ENCODE measurements at places on chromosomes 4 and X.

- DNase-seq = no peak
Observed at GRCh38 chr4:152369203-152369901, 166.5 kb downstream of the FBXW7 start.

GRCh38 chr4:74423104-74423503 is 21.8 kb upstream of the AREG start:
- peak; percentile 8 for DNase-seq

GRCh38 chrX:72027914-72028307 is 103.8 kb downstream of the RTL5 start:
- DNase-seq = no peak

DNA sequence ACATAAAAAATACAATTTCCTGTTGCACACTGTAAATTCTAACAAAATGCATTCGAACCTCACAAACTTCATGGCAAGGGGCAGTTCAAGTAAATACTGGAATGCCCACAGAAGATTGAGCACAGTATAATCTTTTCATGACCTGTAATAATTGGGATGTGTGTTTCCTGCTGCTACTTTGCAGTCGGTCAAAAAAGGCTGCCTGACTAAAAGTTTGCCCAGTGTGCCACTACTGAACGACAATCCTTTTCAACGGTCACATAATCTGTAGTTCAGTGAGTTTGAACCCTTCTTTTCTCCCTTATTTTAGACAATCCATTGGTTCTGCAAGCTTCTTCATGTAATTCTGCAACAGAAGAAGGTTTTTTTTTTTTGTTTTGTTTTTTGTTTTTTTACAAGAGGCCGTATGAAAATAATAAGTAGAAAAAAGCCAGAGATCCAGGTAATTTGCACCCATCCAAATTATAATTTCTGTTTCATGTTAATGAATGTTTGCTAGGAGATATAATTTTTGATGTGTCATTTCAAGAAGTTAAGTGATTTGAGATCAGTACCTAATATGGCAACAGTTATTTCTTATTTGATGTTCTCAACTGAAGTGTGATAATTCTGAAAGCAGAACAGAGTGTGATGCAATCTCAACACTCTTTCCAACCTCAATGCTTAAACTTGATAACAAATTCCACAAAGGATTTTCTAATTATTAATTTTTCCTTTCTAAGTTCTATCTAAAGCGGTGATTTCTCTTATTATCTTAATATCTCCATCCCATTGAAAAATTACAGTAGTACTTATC is 237.6 kb downstream of the FSTL5 start:
- DNase-seq = no peak

DNA sequence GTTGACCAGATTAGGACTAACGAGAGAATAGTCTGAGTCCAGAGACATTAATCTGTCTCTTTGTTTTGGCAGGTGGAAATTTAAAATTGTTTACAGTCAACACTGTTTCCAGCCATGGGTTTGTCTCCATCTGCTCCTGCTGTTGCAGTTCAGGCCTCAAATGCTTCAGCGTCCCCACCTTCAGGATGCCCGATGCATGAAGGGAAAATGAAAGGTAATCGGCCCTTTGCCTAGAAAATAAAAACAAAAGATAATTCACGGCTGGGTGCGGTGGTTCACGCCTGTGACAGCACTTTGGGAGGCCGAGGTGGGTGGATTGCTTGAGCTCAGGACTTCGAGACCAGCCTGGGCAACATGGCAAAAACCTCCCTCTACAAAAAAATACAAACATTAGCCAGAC is 815 bp downstream of the HCCS start:
- DNase-seq = no peak

DNA sequence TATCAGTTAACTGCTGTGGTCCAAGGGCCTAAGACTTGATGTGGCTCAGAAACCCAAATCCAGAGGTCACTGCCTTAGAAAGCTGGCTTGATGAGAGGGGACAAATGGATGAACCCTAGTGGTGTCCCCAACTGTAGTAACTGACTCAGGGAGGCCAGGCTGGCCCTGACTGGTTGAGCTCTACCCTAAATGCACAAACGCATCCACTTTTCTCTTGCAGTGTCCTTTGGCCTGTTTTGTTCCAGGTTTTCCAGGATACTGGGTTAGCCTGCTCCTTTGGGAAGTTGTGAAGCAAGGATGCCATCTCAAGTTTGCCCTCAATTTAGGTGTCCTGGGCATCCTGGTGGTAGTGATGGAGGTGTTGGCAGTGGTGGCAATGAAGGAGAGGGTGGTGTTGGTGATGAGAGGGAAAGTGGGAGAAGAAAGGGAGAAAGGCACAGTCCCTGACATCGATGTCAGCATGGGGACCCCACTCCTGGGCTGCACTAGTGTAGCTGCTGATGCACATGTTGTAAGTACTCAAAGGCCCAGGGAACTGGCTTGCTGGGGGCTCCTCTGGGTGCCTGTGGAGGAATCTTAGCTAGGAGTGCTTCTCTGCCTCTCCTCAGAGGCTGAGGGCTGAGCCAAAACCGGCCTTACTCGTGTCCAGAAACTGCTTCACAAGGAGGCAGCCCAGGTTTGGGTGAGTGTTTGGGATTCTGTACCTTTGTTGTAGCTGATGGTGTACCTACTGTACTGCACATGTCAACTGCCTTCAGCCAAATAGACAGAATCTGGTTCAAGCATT is 2.9 kb upstream of the HAND2 start:
- no peak for DNase-seq

DNA sequence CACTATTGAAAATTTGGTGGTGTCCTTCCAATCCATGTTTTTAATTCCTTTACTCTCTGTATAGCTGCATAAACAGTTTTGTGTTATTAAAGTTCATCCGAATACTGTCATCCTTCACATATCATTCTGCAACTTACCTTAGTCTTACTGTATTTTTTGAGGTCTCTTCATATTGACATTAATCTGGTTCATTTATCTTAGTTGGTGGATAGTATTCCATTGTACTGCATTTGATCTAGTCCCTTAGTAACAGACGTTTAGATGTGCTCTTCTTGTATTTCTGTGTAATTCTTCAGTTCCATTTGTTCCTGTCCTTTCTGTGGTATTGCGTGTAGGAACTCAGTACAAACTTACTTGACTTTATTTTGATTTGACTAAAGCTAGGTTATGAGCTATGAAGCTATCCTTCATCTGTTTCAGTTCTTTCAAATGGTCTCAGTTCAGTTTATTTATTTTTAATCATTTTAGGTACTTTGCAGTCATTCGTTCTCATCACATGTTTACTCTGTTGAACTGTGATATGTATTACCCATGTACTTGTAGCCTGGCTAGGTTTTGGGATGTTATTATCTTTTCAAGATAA is 41.3 kb downstream of the RAPGEF2 start:
- DNase-seq = peak; percentile 68

GRCh38 chr4:140808256-140808655 is 52.1 kb upstream of the TBC1D9 start:
- no peak for DNase-seq

DNA sequence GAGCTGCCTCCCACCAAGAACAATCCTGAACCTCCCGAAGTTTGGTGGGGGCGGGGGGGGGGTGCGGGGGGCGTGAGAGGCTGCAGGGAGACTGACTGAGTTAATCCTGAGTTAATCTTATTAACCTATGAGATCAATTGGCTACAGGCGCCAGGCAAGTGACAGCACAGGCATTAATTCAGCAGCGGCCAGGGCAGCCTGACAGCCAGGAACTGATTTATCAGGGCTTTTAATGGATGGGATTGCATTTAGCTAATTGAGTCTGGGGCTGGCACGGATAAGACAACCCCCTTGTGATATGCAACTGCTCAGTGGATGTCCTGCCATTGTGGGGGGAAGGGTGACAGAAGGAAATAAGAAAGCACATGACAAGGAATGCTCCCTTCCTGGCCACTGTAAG is 16.3 kb downstream of the RTL5 start:
- no peak for DNase-seq

DNA sequence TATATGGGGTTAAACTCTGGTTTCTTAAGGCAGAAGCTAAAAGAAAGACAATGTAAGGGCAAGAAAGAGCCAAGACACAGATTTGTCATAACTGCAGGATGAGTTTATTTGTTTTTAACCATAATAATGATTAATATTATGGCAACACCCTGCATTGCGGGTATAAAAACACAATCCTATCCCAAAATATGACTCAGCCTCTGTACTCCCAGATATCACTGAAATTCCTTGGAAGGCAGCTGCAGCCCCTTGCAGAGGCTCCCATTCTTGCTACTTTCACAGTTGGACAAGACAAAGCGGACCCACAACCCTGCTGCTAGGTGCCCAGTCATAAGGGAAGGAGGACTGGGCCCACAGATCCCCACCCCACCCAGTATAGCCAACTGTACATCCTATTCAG is 20.4 kb upstream of the FGF16 start:
- DNase-seq = no peak

DNA sequence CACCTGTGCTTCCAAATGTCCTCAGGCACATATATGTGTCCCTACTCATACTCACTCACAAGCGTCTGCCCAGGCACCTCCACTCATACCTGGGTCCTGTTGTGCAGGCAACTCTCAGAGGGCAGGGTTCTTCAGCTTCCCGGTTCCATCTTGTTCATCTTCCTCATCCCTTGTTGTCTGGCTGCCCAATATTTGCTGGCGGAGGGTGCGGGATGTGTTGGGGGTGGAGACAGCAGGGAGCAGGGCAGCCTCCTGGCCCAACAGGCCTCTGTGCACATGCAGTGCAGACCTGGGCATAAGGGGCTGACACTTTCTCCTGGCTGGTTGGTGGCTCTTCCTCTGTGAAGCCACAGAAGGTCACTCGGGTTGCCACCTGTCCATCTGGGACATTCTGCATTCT is 32.1 kb downstream of the NBDY start:
- no peak for DNase-seq

DNA sequence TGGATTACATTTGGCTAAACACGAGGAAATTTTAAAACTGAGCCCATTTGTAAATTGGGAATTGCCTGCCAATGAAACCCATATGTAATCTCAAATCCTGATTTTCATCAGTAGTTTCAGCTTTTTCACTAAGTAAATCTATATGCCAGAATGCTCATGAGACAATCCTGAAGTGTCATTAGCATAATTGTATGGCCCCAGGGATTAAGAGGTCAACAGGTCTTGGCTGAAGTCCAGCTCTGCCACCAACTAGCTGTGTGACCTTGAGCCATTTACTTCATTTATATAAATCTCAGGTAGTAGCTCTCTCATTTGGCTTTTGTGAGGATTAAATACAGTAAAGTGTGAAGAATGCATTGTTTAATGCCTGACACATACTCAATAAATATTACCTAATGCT is 320.5 kb upstream of the EMCN start:
- DNase-seq = no peak

DNA sequence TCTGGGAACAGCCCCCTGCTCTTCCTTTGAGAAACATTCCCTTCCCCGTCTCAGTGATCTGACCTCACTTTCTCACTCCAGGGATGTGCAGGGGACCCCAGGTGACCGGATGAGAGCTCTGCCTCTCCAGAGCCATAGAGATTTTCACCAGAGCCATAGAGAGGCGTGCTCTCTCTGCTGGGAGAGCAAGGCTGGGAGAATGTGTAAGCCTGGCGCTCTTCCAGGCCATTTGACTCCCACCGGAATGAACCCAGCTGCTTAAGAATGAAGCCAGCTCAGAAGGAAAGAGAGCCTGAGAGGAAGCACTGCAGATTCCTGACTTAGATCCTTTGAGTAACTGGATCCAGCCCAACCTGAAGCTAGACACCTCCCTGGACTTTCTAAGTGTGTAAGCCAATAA is 106.4 kb downstream of the DHX15 start:
- no peak for DNase-seq

DNA sequence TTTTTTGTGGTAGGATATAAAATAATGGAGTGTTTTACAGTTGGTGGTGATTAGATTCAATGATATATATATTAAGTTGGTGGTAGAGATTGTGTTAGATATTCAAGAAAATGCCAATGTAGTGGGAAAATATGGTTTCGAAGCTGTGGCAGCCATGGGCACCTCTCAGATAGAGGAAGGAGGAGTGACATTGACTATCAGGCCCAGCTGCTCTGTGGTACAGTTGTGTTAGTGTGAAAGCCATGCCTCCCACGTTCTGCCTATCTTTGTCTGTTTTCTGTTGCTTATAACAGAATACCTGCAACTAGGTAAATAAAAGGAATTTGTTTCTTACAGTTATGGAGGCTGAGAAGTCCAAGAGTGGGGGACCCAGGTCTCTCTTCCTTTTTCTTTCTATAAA is 101.9 kb downstream of the ARHGAP10 start:
- no peak for DNase-seq

GRCh38 chr4:61828960-61829359 is 628.8 kb downstream of the ADGRL3 start:
- DNase-seq = no peak

GRCh38 chr4:175447016-175447415 is 365.0 kb downstream of the GPM6A start:
- no peak for DNase-seq

- DNase-seq = no peak
Observed at GRCh38 chr4:1297456-1298325, 8.0 kb downstream of the MAEA start.

DNA sequence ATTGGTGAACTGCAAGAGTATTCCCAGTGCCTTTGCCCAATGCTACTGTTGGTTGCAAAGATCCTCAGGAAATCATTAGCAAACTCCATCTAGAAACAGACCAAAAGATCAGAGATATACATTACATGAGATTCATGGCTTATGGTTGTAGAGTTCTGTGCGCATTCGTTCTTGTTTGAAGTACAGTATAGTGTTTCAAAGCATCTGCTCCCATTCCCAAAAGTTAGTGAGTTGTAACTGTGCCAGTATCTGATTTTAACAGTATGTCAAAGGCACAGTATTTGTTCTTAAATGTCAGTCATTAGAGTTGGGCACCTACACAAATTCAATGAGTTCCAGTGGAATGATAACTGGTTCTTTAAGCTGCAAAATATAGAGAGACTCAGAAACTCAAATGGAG is 314.7 kb upstream of the ATOH1 start:
- no peak for DNase-seq

DNA sequence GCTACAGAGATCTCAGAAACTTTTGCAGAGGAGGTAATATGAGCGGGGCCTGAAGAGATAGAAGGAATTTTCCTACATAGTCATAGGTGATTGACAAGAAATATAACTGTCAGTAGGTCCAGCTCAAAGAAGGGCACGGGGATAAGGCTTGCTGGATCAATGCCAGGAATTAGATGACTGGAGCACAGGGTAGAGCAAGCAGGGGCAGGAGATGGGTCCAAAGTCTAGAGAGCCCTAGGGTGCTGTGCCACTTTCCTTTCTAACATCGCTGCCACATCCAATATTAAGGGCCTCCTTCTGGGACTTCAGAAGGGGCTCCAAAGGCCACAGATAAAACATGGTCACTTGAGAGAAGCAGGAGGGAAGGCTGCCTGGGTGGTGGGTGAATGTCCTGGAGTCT is 402.2 kb downstream of the MID1IP1 start:
- no peak for DNase-seq

GRCh38 chr4:146183209-146183608 is 7.7 kb downstream of the LSM6 start:
- no peak for DNase-seq

- DNase-seq = no peak
Observed at GRCh38 chrX:56233100-56233499, 944 bp downstream of the KLF8 start.

Measured in hematopoietic multipotent progenitor cell treated with erythropoietin and hydrocortisone succinate and interleukin-3 and kit ligand, for 17 days (in vitro differentiated cells).